ENCODE measurements at places on chromosomes 1 and 21.

- DNase-seq: no peak
Measured at GRCh38 chr1:47690341-47691250, 252.8 kb downstream of the FOXD2 start.

- no peak for DNase-seq
Measured at GRCh38 chr21:31670070-31670469, 10.6 kb downstream of the SOD1 start.

DNA sequence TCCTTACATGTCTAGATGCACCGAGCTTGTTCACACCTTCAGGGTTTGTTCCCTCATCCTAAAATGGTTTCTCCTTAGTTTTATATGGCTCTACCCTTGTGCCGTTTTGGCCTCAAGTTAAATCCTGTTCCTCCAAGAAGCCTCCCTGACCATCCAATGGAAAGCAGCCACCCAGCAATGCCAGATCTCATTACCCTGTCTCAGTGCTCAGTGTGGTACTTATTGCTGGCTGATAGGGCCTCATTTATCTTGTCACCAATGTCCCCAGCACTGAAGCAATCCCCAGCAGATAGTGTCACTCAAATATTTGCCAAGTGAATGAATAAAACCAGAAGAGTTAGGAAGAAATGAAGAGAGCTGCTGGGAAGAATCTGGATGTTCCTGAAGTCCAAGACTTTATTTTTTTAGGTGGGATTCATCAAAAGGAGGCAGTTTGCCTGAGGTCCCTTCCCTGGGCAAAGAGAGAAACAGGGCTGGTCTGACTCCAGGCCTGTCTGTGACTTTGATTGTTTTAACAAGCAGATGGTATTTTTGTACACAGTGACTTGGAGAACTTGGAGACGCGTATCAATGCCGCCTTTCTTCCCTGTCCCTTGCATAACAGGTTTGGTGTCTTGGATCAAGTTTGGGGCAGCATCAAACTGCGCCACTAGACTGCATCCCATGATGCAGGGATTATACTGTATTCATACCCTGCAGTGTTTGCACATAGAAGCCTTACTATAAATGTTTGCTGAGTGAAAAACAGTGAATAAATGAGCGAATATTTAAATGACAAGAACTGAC, 221.2 kb downstream of the DISC1 start:
- no peak for DNase-seq

GRCh38 chr21:26849428-26850115, 4.4 kb upstream of the ADAMTS1 start:
- DNase-seq: no peak

DNA sequence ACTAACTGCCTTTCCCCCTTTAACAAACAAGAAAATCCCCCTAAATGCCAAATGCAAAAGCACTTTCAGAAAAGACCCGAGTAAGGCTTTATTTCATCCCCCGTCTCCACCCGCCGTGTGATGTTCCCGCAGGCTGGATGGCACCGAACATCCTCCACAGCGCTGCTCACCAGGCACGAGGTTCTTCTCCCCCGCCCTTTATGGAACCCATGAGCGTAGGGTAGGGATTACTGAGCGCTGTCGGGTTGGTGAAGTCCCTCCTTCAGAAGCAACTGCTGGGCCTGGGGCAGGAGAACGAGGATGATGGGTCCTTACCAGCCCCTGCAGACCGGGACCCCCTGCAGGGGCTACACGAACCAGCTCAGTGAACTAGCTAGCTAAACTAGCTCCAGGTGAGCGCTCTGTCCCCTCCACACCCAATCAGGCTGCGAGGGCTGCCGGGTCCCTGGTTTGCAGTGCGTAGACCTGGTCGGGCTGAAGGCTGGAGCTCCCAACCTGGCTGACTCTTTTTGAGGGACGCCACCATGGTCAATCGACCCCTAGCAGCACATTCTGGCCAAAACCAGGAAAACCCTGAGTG, 80.4 kb downstream of the ITPKB start:
- no peak for DNase-seq

DNA sequence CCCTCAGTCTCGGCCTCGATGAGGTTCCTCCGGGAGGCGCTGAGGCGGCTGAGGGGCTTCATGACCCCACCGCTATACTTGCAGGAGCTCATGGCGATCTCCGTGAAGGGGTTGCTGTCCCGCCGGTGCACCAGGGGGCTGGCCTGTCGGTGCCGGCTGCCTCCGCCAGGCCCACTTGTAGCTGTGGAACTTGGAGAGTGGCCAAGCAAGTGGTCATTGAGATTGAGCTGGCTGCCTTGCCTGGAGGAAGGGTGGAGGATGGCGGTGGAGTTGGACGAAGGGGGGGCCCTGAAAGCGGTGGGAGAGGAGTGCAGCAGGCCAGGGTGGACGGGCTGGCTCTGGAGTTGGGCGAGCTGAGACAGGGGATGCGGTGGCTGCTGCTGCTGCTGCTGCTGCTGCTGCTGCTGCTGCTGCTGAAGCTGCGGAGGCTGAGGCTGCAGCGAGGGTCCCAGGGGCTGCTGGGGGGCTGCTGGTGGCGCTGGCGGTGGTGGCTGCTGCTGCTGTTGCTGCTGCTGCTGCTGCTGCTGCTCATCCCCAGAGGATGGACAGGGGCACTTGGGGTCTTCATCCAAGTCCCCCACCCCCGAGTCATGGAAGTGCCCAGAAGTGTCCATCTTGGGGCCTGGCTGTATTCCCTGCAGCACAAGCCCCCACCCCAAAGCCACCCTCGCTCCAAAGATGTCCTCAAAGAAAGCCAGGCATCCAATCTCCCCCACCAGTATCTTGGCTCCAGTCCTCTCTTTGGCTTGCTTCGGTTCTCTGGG, 548 bp downstream of the KCNN3 start:
- DNase-seq: no peak

- no peak for DNase-seq
Measured at GRCh38 chr1:176220100-176220689, 13.1 kb upstream of the COP1 start.

GRCh38 chr1:168654198-168654915, 74.6 kb downstream of the DPT start:
- DNase-seq: no peak

DNA sequence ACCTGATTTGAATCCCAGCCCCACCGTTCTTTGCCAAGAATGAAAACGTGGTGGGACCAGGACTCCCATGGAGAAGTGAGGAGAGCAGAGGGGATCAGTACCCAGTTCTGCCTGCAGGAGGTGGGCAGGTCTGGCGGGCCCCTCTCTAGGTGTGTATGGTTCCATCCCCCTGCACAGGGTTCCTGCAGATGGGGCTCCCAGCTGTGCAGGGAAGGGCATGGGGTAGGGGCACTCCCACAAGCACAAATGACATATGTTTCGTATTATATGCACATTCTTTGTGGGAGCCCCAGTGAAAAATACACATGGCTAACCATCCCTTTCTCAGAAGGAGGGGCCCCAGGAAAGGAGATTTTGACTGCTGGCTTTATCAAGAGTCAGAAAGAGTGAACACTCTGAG, 144.6 kb downstream of the PLPP3 start:
- no peak for DNase-seq

- DNase-seq: no peak
Measured at GRCh38 chr1:245148861-245149260, 5.9 kb upstream of the KIF26B start.

- DNase-seq: no peak
Measured at GRCh38 chr1:204859861-204860267, 10.8 kb upstream of the NFASC start.

- DNase-seq: no peak
Measured at GRCh38 chr1:38584448-38585355, 274.9 kb downstream of the RRAGC start.

DNA sequence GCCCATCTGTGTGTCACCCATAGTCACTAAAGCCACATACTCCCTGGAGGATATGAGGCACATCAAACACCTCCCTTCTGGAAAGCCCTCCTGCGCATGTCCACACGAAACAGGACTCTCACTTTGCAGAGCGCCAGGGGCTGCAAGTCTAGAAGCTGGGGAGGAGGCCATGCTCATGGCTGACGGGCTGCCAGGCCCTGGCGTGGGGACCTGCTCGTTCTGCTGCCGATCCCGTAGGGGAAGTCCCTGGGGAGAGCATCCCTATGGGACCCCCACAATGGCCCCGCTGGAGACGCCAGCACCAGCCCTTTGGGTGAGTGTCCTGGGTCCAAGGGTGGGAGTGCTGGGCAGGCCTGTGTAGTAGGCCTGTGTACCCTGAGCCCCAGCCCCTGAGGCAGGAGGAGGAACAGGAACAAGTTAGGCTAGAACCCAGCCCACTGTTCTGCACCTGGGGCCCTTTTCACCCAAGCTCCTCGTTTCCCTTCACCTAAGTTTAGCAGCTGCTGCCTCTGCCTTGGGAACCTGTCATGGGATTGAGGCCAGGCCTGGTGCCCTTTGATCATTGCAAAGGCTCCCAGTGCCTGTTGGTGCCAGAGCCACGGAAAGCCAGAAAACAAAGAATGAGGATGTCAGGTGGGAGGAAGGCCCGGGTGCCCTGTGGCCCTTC, 9.9 kb downstream of the FAM3B start:
- DNase-seq: no peak

DNA sequence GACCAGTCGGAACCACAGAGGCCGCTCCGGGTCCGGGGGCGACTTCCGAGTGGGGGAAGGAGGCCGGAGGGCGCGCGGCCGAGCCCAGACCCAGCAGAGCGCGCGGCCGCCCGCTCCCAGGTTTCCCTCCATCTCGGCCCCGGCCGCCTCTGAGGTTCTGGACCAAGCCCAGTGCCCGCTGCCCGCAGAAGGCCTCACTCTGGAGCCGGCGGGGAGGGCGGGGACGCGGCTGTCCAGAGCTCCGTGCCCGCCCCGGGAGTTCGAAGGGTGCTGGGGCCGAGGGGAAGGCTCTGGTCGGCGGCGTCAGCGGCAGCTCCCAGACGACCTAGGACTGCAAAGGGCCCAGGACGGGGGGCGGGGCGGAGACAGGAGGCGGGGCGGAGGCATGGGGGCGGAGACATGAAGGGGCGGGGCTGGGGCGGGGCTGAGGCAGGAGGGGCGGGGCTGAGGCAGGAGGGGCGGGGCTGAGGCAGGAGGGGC, 48.0 kb upstream of the SLC19A1 start:
- no peak for DNase-seq

GRCh38 chr1:119822406-119822805, 11.1 kb upstream of the REG4 start:
- no peak for DNase-seq

DNA sequence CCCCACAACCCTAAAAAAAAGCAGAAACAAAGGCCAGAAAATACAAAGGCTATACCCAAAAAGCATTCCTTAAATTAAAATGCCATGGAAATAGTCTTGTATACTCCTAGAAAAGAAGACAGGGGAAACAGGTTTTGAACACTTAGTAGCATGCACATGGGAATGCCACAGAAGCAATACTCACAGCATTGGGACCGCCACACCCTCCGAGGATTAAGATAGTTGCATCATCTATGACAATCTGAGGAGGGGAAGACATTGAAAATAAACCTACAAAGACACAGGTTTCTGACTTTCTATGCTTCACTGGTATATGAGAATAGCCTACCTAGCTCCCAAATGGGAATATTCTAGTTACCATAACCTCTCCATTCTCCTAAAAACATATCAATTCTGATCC, 15.9 kb upstream of the CPLANE2 start:
- DNase-seq: no peak

GRCh38 chr1:22646384-22646783, 3.0 kb downstream of the C1QC start:
- DNase-seq: no peak

- no peak for DNase-seq
Measured at GRCh38 chr1:21622466-21623315, 46.5 kb downstream of the RAP1GAP start.

GRCh38 chr1:69737527-69738185, 169.9 kb downstream of the LRRC7 start:
- no peak for DNase-seq

GRCh38 chr21:42238185-42238934, 19.4 kb downstream of the ABCG1 start:
- no peak for DNase-seq

- no peak for DNase-seq
Measured at GRCh38 chr1:241715956-241716355, 63.9 kb downstream of the WDR64 start.

GRCh38 chr1:175887521-175887920, 144.1 kb upstream of the TNR start:
- no peak for DNase-seq

GRCh38 chr1:94236630-94237290, 624 bp downstream of the ARHGAP29 start:
- DNase-seq: no peak

DNA sequence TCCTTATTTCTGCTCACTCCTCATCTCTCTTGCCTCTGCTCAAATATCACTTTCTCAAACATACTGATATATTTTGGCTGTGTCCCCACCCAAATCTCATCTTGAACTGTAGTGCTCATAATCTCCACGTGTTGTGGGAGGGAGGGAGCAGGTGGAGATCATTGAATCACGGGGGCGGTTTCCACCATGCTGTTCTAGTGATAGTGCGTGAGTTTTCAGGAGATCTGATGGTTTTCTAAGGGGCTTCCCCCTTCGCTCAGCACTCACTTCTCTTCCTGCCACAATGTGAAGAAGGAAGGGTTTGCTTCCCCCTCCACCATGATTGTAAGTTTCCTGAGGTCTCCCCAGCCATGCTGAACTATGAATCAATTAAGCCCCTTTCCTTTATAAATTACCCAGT, 26.6 kb downstream of the ZBTB8OS start:
- no peak for DNase-seq

- no peak for DNase-seq
Measured at GRCh38 chr1:171999756-172000155, 158.5 kb downstream of the DNM3 start.

GRCh38 chr1:233326811-233327650, 493 bp upstream of the MAP3K21 start:
- peak; percentile 87 for DNase-seq
